Gastroesophageal sphincter (tissue), 4 donors: ENCODE measurements at places on chromosomes 2 and 18. TPM values are rescaled to one million over a fixed set of nuclear protein-coding genes. Genes with fewer than 3 reads are reported as not detected.

Gene TUBB8B
- total RNA-seq: not detected

Gene ASXL3
- total RNA-seq: 0.93 TPM

Gene MAP3K20
- 318 TPM for total RNA-seq

Gene HOXD10
- total RNA-seq: 0.67 TPM

Gene UGT1A4
- not detected for total RNA-seq

Gene SERPINB10
- not detected for total RNA-seq

Gene TNFRSF11A
- total RNA-seq: 1.5 TPM

Gene BARD1
- 52.9 TPM for total RNA-seq

Gene UXS1
- total RNA-seq: 55.2 TPM

Gene CCDC74A
- 9.2 TPM for total RNA-seq

Gene MAL
- total RNA-seq: 37.0 TPM

Gene RAX
- not detected for total RNA-seq

Gene TMEM178A
- total RNA-seq: 5.6 TPM

Gene AAK1
- total RNA-seq: 50.8 TPM

Gene ACOXL
- total RNA-seq: not detected

Gene CHAC2
- 3.6 TPM for total RNA-seq

Gene HES6
- total RNA-seq: 7.3 TPM

Gene FNDC4
- total RNA-seq: 9.0 TPM

Gene NPC1
- total RNA-seq: 58.6 TPM

Gene LCT
- not detected for total RNA-seq

Gene MYOM1
- 37.6 TPM for total RNA-seq

Gene PJVK
- 4.7 TPM for total RNA-seq

Gene FAM110C
- total RNA-seq: 3.9 TPM

Gene GTF3C2
- total RNA-seq: 68.5 TPM

Gene SULT1C4
- 7.4 TPM for total RNA-seq

Gene FAM237A
- total RNA-seq: not detected

Gene TMEM17
- total RNA-seq: 1.3 TPM

Gene UPP2
- 0.35 TPM for total RNA-seq

Gene CCL20
- total RNA-seq: not detected

Gene NOSTRIN
- total RNA-seq: 17.0 TPM

Gene RGPD3
- 0.40 TPM for total RNA-seq

Gene MTCL1
- total RNA-seq: 42.5 TPM

Gene ADAM23
- total RNA-seq: 3.6 TPM

Gene MEP1B
- not detected for total RNA-seq

Gene RAB31
- 113 TPM for total RNA-seq

Gene ATP8B1
- 22.1 TPM for total RNA-seq

Gene CFAP210
- total RNA-seq: not detected

Gene CASP10
- total RNA-seq: 7.5 TPM

Gene RTP5
- not detected for total RNA-seq

Gene PID1
- 62.4 TPM for total RNA-seq

Gene SALL3
- total RNA-seq: not detected

Gene LRATD1
- total RNA-seq: 8.7 TPM

Gene CABLES1
- 4.0 TPM for total RNA-seq

Gene ELOA2
- total RNA-seq: not detected

Gene UGT1A7
- 4.6 TPM for total RNA-seq

Gene POTEE
- not detected for total RNA-seq

Gene ANKRD30BL
- not detected for total RNA-seq

Gene CCDC141
- 4.3 TPM for total RNA-seq

Gene MYO5B
- 1.9 TPM for total RNA-seq

Gene DSG2
- total RNA-seq: 11.4 TPM

Gene METTL21A
- total RNA-seq: 8.2 TPM

Gene PLCD4
- total RNA-seq: 1.6 TPM

Gene XIRP2
- 0.19 TPM for total RNA-seq
